ENCODE measurements at places on chromosomes 2 and 18. TPM values are rescaled to one million over a fixed set of nuclear protein-coding genes. Genes with fewer than 3 reads are reported as not detected.

SPIRE1 gene
- 19.6 TPM for total RNA-seq

PRSS56 gene
- not detected for total RNA-seq

CAPN14 gene
- total RNA-seq, result 0.21 TPM

LINC00305 gene
- total RNA-seq, result 0.21 TPM

EGR4 gene
- 0.06 TPM for total RNA-seq

UGT1A5 gene
- total RNA-seq, result not detected

IL36A gene
- total RNA-seq, result not detected

ATG9A gene
- total RNA-seq, result 71.4 TPM

TPO gene
- 0.71 TPM for total RNA-seq

SCN7A gene
- 0.42 TPM for total RNA-seq

DNA sequence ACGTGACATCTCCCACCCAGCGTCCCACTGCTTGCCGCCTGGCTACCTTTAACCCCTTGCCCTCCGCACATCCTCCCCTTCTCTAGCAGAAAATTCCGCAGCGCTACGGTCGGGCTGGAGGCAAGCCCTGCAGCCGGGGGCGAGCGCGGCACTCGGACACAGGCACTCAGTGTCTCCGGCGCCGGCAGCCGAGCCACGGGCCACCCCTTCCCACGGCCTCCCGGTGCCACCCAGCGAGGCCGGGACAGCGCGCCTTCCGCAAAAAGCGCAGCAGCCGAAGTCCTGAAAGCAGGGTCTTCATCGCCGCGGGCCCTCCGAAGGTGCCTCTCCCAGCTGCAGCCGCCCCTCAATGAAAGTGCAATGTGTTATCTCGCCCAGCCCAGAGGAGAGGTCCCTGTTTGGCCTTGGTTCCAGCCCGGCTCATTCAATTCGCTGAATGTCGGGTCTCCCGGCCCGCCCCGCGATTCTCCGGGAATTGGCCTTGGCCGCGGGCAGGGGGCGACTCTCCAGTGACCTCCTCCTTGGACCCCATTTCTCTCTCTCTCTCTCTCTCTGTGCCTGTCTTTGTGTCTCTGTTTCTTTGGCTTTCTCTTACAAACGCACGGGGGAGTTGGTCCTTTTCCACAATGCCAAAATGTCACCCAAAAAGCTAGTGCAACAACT is 1.1 kb downstream of the DLGAP1 start:
- no peak for DNase-seq

DNA sequence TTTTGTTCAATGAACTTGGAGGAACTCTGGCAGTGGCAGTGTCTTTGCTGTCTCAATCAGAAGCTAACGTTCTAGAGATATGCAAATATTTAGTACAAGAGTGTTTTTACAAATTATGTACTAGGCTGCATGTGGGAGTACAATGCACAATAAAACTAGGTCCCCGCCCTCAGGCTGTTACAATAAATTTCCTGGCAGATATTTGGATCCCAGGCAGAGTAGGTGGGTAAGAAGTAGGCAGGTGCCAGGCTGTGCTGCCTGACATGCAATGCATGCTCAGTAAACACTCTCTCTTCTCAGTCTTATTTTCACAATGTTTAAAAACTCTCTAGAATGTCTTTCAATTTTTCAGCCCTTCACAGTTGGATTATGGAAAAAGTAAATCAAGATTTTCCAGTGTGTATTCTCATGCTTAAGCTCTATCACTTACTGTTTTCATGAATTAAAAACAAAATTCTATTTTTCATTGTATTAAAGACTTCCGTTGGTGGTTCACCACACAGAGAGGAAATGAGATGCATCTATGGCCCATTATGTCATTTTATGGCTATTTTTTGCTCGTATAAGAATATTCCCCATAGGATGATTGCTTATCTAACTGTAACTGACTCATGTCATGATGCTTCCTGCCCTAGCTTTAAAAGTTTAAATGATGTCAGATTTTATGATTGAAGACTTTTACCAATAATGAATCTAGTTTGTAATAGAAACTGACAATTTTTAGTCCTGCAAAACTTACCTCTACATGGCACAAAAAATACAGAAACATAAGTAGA is 346.1 kb downstream of the RND3 start:
- DNase-seq, result no peak

- peak; percentile 14 for DNase-seq
These were observed 691 bp upstream of the THSD7B start for GRCh38 chr2:136764452-136765255.

GRCh38 chr2:181311837-181312236 is 145.3 kb upstream of the ITGA4 start:
- DNase-seq, result no peak

GRCh38 chr2:187148059-187148714 is 299.2 kb upstream of the ZSWIM2 start:
- no peak for DNase-seq

DNA sequence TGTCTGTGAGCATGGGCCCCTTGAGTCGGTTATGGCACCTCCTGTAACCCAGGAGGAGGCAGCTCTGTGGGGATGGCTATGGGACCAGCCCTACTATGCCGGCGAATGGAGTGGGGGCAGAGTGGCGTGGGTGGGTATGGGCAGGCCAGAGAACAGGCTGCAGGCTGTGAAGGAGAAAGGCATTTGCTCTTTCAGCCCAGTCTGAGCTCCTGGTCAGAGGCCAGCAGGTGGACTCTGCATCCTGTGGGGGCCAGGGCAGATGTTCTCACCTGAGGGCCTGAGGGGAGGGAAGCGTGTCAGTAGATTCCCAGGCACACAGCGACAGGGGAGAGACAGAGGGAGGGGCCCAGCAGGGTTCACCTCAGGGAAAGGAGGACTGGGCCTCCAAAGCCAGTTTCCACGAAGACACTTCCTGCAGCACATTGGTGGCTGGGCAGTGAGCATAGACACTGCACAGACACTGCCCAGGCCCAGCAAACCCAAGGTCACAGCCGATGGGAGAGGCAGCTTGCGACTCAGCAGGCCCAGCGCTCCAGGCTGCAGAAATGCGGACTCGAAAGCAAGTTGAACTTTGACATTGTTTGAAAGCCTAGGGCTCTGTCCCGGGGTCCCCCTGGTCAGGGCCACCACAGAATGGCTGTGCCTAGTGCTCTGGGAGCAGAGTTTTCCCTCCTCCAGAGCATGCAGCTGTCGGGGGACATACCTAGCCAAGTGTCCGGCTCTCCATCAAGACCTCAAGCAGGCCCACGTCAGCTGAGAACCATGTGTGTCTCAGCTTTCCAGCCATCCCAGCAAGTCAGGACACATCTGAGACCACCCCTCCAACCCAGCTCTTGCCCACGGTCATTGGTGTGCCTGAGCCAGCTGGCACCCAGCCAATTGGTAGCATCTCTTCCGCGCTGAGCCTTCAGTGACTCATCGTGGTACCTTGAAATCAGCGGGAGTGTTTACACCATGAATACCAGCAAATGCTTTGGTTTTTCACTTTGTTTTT is 53.8 kb downstream of the TGOLN2 start:
- peak; percentile 71 for DNase-seq

GRCh38 chr18:75408554-75409506 is 18.7 kb downstream of the SMIM21 start:
- peak; percentile 87 for DNase-seq

DNA sequence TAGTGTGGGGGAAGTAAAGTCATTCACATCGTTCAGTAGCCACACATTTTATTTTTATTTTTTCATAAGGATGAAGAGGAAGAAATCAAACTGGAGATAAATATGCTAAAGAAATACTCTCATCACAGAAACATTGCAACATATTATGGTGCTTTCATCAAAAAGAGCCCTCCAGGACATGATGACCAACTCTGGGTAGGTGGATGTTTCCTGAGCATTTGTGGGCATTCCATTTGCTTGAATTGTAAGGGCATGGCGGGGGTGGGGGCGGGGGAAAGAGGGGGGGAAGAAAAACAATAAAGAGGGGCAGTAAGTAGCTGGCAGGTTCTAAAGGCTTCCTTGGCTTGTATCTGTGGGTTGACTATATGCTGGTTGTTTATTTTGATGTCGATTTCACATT is 126.4 kb downstream of the MAP4K4 start:
- no peak for DNase-seq

- DNase-seq, result no peak
These were observed 304.8 kb downstream of the RND3 start for GRCh38 chr2:150182566-150183235.

DNA sequence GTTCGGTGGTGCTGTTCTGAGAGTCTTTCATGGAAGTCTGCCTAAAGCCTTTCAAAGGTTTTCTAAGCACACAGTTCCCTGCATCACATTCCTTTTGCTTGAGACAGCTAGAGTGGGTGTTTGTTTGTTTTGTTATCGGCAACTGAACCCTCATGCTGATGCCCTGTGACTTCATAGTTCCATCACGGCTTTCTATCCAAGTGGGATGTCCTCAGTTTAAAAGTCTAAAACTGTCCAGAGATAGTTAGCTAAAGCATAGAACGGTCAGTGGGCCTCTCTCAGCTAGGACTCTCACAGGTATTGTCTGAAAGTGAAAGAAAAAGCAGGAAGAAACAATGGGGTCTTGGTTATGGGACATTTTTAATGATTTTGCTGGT is 337.3 kb downstream of the OSR1 start:
- DNase-seq, result no peak

DNA sequence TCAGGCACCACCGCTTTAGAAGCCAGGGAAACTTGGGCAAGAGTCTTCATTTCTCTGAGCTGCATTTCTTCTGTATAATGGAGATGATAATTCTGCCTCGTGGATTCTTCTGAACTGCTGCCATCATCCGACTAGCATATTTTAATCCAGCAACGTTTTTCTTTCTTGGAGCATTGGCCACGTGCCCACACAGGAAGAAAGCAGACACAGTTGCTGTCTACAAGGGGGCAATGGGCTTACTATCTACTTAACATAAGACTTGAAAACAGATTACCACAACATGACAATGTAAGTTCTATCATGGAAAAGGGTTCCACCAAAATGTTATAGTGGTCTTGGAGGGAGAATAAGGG is 176.5 kb downstream of the FAM210A start:
- no peak for DNase-seq

DNA sequence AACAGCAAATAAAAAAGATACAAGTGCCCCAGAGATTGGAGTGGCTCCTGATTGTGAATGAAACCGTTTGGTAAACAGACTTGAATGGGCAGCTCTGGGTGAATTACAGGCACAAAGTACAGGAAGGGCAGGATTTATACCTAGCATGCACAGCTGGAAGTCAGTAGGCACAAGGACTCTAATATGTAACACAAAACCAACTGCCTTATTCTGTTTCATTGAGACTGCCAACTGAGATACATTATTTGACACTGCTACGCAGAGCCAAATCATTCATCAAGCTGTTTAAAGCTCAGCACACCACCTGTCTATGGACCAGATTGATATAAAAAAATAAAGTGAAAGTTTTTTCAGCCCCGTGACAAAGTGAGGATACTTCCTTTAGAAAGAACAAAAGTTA is 541.2 kb downstream of the NUP35 start:
- no peak for DNase-seq

DNA sequence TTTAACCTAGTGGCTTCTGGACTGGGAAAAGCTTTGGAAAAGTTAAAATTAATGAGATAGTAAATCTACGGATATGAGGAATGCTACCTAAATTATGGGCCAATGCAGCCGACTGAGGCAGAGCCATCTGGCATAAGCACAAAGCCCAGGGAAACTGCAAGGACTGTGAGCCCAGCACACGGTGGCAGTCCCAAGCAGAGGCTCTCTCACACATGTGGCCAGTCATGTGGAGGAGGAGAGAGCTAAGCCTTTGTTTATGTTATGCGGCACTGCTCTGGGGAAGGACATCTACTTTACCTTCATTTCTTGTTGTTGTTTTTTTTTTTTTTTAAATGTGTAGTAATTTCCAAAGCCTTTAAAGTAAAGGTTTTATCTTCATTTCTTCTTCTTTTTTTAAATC is 267.0 kb downstream of the STK39 start:
- no peak for DNase-seq

- DNase-seq, result no peak
These were observed 43.8 kb downstream of the CYBRD1 start for GRCh38 chr2:171566057-171566456.

GRCh38 chr2:7987992-7988391 is 693.9 kb upstream of the ID2 start:
- DNase-seq, result no peak

DNA sequence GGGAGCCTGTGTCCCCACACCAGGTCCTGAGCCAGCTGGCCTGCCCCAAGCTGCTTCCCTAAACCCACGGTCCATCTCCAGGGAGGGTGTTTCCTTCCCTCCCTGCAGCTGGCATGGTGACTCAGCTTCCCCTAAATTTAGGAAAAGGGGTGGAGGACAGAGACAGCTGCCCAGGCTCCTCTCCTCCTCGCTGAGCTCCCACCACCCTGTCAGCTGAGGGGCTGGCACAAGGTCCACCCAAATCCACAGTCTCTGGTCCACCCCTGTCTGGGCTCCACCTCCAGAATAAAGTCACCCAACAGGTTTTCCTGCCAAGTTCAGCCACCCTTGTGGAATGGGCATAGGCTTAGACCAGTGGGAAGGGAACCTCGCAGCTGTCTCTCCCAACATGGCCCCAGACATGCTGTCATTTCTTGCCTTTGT is 156.5 kb downstream of the TNS1 start:
- no peak for DNase-seq

GRCh38 chr2:127386246-127386645 is 1.5 kb downstream of the MAP3K2 start:
- no peak for DNase-seq

GRCh38 chr2:182836451-182836850 is 30.0 kb downstream of the FRZB start:
- DNase-seq, result no peak

GRCh38 chr18:7926526-7926925 is 359.4 kb downstream of the PTPRM start:
- no peak for DNase-seq

DNA sequence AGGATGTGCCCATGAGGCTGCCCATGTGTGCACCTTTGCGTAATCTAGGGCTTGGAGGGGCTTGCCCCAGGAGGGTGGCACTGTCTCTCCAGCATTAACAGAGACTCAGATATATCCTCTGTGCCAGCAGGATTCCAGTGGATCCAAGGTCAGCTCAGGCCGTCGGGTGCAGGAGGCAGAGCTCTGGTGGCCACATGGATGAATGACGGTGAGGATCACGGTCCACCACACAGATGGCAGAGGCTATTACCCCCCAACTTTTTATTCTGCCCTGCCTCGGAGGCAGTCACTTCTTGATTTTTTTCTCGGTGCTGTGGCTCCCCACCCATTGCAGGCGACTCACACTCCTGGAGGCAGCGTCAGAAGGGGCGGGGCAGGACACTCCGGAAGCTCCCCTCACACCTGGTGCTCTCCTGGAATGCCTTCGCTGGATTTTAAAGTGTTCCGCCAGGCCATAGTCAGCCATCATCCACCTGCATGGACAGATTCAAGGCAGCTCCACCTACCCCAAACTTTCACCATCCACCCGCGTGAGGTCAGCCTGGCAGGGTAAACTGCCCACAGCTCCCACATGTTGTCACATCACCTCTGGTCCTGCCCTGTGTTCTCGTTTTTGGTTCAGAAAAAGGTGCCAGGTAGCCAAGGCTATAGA is 602.9 kb upstream of the RAB6C start:
- no peak for DNase-seq

Data from cardiac muscle cell (in vitro differentiated cells and primary cell).